ENCODE measurements at places on chromosomes 5 and 9.

DNA sequence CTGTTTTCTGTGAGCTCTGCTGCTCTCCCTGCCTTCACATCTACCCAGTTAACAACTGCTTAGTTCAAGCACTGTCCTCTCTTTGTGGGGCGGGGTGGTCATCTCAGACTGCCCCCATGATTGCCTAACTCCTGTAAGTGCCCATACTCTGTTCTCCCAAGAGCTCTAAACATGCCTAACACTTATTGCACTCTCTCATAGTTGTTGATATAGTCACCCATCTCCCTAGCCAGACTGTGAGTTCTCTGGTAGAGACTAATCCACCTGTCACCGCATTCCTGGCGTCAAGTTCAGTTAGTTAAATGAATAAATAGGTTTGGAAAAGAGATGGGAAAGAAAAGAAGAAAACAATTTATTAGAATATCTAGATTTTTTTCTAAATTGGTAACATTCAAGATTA lies 18.3 kb upstream of the MUSK start:
- no peak for DNase-seq

DNA sequence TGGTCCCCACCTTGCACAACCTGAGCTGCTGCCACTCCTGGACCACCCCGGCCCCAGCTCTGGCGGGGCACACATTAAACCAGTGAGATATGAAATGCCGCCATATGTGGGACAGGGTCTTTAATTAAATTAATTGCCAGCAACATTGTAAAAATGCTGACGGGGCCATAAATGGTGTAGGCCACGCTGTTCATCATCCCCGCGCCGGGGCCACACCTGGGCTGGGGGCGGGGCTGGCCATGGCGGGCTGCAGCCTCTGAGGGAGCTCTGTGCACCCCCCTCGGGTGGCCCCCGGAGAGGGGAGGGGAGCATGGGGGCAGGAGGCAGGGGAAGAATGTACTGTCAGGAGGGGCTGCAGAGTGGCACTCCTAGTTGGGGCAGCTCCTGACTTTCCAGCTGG lies 41.0 kb downstream of the UNC5A start:
- no peak for DNase-seq

GRCh38 chr5:108148715-108149139 lies 233.2 kb downstream of the FBXL17 start:
- DNase-seq = no peak

- DNase-seq = no peak
Observed at GRCh38 chr5:132277971-132278853, 16.0 kb upstream of the SLC22A4 start.

DNA sequence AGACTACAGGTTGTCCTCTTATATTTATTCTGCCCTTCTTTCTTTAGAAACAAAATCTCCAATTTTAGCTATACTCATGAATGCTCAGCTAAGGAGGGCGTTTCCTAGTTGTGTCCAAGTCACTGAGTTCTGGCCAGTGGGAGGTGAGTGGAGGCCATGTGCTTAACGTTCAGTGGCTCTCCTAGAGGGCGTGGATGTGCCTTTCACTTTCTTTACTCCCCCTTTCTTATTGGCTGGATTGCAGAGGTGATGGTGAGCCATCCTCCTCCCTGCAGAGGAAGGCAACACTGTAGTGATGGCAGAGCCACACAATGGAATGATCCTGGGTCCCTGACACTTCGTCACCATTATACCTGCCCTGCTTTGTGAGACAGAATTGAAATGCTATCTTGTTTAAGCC lies 54.6 kb downstream of the ALG2 start:
- DNase-seq = no peak

DNA sequence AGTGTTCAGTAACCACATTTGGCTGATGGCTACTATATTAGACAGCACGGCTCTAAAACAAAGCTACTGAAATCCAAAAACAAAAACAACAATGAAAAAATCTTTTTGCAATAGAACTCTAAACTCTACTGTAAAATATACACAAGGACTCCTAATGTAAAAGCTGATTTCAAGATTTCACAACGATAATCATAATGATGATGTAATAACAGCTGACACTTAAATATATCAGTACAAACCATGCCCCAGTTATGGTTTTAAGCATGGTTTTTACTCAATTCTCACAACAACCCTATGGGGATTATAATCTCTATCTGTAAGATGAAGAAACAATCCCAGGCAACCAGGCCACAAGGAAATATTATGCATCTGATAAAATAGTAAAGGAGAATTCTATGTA lies 3.3 kb downstream of the ZNF300 start:
- DNase-seq = no peak

DNA sequence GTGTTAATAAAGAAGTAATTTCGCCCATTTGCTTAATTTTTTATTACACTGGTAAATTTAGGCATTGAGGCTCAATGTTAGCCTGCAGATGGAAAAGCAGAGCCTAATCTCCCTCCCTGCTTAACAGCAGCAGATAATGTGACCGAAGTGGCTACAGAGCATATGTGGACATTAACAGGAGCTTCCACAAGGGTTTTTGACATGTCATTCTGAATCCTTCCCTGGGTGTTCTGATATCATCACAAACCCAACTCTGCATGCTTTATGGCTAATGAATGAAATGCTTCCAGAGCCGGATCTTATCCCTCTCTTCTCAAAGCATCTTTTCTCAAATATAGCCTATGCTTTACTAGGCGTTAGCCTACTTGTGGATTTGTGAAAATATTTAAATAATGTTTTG lies 208.6 kb downstream of the CAAP1 start:
- no peak for DNase-seq

DNA sequence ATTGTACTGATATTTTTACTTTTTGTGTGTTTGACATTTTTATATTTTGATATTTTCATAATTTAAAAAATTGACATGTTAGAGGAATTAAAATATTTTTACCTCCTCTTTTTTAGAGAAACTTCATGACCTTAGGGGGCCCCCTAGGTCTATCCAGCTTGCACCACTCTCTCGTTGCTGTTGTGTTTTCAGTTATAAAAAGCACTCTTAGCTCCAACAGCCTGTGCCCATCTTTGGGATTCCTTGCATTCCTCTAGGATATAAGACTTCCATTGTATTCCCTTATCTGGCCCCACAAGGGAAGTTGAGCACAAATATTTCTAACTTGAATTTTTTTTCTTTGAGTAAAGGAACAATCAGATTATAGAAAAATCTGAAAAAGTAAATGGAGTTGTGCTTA lies 245.3 kb downstream of the SH3GL2 start:
- no peak for DNase-seq

GRCh38 chr5:37075399-37075950 lies 173.7 kb downstream of the CPLANE1 start:
- DNase-seq = no peak

DNA sequence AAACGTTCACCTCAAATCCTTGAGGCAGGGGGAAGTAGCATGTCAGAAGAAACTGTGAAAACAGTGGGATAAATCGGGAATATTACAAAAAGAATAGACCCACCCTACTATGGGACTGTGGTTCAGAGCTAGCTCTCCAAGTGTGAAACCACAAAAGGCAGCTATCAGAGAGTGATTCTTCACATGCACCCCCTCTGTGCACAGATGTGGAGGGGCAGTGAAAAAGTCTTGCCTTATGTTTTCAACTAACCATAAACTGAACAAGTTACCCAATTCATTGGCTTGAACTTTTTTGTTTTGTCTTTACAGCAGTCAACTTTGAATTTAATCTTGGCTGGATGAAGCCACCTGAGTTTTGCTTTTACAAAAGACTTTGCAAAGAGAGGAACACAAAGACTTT lies 98.8 kb upstream of the NR4A3 start:
- no peak for DNase-seq

Data from activated CD4-positive, alpha-beta T cell treated with anti-CD3 and anti-CD28 coated beads, Interleukin-2, amount 50 U/mL, for 1 hour (primary cell).